ENCODE measurements at places on chromosomes 3 and 15.

GRCh38 chr3:105232553-105232952, 134.2 kb upstream of the ALCAM start:
- DNase-seq = no peak

DNA sequence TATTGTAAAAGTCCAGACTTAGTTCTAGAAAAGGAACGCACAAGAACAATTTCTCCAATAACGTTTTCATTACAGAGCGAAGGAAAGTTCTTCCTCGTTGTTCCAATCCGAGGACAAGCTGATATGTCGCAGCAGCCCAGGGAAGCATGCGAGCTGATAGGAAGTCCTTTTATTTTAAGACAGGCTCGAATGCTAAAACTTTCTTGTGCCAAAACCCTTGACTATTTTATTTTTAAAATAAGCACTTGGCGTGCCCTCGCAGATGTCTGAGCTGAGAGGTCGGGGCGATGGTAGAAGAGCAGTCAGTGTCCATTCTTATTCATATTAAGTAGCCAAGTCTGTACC, 433 bp upstream of the MITF start:
- DNase-seq = no peak

DNA sequence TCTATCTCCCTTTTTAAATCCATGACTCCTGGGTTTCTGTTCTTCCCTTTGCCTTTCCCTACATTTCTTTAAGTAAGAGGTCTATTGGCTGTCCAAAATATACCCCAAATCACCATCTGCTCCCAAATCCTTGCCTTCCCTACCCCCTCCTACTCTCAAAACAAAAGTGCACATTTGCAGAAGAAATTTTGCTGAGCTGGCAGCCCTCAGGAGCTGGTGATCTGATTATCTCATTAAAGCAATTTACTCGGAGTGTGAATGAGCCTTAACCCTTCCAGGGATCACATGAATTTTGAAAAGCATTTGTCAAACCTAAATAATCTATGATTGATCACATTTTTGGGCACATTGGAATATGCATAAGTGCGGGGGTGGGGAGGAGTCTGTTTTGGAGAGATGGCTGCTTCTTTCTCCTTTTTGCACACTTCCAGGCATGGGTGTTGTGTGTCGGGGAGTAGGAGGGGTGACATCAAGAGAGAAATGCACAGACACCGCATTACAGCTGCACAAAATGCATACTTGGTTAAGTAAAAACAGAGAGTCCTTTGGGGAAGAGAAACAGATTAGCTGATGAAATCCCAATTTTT, 892.6 kb downstream of the TUSC7 start:
- no peak for DNase-seq

DNA sequence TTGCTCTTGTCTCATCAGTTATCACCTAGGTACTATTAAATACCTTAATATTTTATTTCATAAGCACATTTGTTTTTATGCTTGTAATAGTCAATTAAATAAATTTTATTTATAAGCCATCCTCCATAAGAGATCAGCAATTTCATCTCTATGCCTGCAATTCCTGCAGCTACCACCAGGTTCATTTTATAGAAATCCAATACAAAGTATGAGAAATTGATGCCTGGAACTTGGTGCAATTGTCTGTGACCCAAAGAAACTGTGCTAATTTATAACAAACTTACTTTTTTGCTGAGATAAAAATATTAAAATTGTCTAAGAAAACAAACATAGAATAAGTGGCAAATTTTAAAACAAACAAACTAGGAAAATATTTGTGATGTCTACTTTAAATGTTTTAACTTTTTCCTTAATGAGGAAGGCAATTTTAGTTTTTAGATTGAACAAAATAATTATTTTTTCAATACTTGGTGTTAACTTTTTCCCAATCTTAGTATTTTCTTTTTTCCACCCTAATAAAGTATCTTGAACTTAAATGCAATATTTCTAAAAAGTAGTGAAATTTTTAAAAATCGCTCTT, 1026.6 kb downstream of the ROBO1 start:
- DNase-seq = peak; percentile 18
